Esophagus squamous epithelium (tissue), 5 donors: ENCODE measurements at places on chromosomes 6 and 20.

DNA sequence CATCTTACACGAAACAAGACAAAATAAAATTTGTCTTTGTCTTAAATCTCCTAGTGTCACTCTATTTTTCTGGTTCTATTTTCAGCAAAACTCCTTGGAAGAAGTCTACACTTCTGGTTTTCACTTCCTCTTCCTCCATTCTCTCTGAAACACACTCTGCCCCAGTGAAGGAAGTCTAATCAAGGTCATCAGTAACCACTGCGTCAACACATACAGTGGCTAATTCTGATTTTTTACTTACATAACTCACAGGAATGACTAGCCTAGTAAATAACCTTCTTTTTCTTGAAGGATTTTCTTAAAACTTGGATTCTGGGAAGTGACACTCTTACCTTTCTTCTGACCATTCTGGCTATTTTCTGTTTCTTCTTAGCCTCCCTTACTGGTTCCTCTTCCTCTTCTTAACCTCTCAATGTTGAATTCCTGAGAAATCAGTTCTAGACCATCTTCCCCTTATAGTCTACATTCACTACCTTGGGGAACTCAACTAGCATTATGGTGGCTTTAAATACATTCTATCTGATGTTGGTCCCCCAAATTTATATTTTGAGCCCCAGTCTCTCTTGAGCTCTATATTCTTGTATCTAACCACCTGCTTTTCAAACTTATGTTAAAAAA lies 37.5 kb downstream of the AIG1 start:
- no peak for DNase-seq

- DNase-seq = no peak
These were observed 1.7 kb downstream of the STXBP5 start for GRCh38 chr6:147205690-147206600.

- no peak for DNase-seq
These were observed 437 bp upstream of the CDKAL1 start for GRCh38 chr6:20533746-20534294.

- no peak for DNase-seq
These were observed 4.7 kb upstream of the SCUBE3 start for GRCh38 chr6:35209081-35209480.

DNA sequence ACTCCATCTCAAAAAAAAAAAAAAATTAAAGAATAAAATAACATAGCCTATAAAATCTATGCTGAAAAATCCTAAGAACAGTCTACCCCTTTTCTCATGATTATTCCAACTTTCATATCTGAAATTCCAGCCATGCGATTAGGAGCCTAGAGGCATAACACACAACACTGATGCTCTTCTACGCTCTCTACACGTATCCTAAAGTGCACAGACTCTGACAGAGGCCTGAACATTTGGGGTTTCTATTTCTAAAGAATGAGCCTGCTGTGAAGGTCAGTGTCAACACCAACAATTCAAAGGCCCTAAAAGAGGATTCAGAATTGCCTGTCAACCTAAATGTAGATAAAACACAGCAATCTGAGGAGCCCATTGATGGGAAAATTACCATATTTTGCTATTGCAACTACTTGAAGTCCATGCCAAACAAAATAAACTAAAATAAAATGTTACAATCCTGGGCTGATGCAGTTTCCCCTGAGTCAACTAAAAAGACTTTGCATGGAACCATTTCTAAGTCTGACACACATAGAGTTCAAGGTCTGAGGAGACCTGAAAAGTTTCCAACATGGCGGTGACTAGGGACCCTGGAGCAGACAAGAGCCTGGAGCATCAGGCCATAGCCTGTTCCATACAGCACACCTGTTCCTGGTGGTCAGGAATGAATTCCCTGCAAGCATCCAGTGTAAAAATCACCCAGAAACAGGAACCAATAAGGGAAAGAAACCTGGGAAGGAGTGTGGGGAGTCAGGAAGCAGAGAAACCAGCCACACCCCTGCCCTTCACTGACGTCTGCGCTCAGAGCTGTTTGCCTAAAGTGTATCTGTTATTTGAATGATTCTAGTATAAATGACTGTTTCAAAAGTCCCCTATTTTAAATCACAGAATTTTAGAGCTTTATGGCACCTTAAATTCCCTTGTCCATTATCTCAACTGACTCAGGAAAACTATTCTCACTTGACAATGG lies 11.8 kb downstream of the NINL start:
- DNase-seq = no peak

- no peak for DNase-seq
These were observed 202.2 kb upstream of the CDYL start for GRCh38 chr6:4574007-4574406.

DNA sequence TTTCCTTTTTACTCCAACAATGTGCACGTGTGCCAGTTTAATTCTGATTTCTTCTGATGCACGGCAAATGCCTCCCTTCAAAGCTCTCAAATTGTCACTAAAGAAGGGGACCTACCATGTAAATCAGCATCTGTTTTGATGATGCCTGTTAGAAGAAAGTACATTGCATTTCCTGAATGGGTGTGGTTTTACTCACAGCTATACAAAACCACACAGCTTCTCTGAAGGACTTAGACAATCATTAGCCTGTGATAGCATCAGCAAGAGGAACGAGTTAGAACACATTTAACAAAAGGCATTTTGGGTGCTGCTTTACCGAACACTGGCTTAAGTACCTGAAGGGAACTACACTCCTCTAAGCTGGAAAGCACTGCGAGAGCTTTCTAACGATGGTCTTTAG lies 109.4 kb downstream of the ATXN1 start:
- DNase-seq = no peak

- no peak for DNase-seq
These were observed 266.0 kb upstream of the CITED2 start for GRCh38 chr6:139640448-139640847.

DNA sequence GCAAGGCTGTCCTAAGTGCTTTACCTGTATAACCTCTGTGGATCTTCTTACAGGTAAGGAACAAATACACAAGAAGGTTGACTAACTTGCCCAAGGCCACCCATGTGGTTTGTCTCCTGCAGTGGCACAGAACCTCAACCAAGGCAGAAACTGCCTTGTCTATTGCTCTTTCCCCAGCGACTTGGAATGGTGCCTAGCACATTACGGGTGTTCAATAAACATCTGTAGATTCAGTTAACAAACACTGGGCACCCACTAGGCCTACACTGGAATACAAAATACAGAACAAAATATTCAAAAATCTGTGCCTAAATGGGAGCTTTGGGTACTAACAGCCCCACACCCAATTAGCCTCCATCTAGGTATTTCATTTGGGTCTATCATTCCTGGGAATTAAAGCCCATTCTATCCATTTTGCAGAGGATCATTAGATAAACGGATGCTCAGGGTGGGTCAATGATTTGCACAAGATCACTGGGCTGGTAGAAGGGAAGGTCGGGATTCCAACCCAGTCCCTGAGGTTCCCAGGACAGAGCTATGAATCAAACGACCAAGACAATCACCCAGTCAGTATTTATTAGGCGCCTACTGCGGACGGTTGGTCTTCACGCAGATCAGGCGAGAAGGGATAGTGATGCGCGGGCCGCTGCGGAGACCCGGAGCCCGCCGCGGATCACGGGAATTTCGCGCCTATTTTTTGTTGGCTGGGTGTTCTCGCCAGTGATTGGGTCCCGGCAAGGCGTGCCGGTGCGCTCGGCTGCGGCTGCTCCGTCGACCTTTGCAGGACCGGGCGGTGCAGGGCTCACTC lies at the start of gene STK35:
STK35 (plus strand) TSS at position 771 of the 808 bp plus-strand sequence. CDS start 55 bp downstream, outside the sequence.
- DNase-seq = no peak

- no peak for DNase-seq
These were observed 164.1 kb downstream of the RNF144B start for GRCh38 chr6:18551228-18551627.

DNA sequence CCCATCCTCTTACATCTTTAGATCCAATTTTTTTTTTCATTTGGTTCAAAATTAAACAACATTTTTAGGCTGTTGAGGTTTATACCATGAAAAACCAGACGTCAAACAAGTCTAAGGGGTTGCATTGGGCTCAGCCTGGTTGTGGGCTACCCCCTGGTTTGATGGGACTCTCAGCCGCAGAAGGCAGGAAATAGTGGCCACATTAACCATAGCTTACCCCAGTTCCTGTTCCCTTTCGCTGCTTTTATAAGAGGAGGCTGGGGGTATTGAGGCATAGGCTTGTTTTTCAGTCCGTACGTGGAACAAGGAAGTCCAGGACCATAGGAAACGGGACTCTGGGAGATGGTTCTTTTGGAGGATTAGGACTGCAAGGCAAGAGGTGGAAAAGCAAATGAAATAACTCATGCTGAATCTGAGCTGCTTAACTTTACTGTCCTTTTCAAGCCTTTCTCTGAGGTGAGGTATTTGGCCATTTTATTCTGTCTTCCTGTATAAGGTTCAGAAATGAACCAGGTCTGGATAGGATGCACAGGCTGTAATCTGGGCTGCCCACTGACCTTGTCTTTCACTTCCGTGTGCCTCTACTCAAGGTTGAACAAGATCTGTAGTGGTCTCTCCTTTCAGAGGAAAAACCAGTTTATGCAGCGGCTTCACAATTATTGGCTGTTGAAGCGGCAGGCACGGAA lies 7.7 kb downstream of the BRPF3 start:
- DNase-seq = no peak

- DNase-seq = no peak
These were observed 33.1 kb upstream of the CHRNA4 start for GRCh38 chr20:63394069-63394919.

GRCh38 chr6:151482290-151482689 lies 11.5 kb upstream of the CCDC170 start:
- DNase-seq = no peak

DNA sequence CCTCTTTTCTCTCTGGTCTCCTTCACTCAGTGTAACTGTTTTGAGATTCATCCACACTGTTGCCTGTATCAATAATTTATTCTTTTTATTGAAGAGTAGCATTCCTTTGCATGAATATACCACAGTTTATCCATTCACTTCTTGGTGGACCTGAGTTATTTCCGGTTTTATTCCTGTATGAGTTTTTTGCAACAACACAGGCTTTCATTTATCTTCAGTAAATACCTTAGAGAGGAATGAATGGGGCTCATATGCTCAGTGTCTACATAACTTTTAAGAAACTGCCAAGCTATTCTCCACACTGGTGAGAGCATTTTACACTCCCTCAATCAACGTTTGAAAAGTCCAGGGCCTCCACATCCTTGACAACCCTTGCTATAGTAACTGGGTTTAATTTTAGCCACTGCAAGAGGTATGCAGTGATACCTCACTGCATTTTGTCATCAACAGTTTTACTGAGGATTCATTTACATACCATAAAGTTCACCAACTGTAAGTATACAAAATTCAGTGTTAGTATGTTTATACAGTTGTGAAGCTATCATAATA lies 154.6 kb downstream of the PDE10A start:
- DNase-seq = no peak

- DNase-seq = no peak
These were observed 237.2 kb downstream of the TFAP2A start for GRCh38 chr6:10177704-10178103.

- DNase-seq = no peak
These were observed 213.4 kb downstream of the HIVEP2 start for GRCh38 chr6:142731611-142732010.

- no peak for DNase-seq
These were observed 9.6 kb upstream of the PLTP start for GRCh38 chr20:45921337-45922189.

DNA sequence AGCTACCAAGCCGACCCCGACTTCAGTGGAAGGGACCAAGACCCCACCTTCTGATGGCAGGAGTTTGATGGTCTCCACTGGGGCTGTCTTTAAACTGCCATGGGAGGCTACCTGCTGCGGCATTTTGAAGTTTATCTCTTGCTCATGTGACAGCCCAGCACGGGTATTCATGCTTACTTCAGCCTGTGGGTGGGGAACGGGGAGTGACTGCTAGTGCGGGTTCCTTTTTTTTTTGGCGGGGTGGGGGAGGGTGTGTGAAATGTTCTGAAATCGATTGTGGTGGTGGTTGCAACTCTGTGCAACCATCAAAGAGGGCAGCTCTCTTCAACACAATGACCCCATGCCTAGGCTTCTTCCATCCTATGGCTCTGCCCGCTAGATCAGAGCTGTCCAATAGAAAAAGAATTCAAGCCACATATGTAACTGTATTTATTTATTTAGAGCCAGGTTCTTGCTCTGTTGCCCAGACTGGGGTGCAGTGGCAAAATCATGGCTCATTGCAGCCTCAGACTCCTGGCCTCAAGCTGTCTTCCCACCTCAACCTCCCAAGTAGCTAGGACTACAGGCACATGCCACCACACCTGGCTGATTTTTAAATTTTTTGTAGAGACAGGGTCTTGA lies 53.7 kb downstream of the PPP1R16B start:
- no peak for DNase-seq

DNA sequence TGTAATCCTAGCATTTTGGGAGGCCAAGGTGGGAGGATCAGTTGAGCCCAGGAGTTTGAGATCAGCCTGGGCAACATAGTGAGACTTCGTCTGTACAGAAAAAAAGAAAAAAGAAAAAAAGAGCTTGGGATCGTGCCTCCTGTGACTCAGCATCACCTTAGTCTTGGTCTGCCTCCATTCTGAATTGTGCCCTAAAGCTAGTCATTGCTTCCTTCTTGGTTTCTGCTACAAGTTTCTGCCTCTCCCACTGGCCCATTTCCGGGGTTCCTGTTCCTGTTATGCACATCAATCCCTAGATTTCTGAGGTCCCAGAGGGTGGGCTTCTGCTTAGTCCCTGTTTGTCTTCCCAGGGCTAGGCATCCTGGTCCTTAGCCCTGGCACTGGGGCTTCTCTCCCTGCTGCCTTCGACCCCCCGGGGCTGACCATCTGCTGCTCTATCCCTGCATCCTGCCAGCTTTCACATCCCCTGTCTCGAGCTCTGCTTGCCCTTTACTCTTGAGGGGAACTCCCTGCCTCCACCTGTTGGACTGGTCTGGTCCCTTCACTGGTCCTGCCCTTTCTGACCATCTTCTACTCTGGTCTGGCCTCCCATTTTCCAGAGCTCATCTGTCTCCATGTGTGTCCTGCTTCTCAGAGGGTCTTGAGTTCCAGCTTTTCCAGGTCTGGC lies 77.5 kb upstream of the ESR1 start:
- no peak for DNase-seq

DNA sequence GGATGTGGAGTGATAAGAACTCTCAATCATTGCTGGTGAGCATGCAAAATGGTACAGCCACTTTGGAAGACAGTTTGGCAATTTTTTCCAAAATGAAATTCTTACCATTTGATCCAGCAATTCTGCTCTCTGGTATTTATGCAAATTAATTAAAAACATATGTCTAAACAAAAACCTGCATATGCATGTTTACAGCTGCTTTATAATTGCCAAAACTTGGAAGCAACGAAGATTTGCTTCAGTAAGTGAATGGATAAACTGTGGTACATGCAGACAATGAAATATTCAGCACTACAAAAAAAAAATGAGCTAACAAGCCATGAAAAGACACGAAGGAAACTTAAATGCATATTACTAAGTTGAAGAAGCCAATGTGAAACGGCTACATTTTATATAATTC lies 55.5 kb upstream of the SMLR1 start:
- no peak for DNase-seq

GRCh38 chr6:73180763-73181619 lies 44.3 kb downstream of the KHDC1L start:
- no peak for DNase-seq

GRCh38 chr6:30990422-30991086 lies 7.0 kb downstream of the MUC21 start:
- DNase-seq = no peak

- no peak for DNase-seq
These were observed 157.2 kb downstream of the ZDHHC14 start for GRCh38 chr6:157538168-157538567.

GRCh38 chr20:58690396-58691135 lies 2.0 kb upstream of the NPEPL1 start:
- no peak for DNase-seq
